ENCODE measurements at places on chromosomes 12 and 14.

DNA sequence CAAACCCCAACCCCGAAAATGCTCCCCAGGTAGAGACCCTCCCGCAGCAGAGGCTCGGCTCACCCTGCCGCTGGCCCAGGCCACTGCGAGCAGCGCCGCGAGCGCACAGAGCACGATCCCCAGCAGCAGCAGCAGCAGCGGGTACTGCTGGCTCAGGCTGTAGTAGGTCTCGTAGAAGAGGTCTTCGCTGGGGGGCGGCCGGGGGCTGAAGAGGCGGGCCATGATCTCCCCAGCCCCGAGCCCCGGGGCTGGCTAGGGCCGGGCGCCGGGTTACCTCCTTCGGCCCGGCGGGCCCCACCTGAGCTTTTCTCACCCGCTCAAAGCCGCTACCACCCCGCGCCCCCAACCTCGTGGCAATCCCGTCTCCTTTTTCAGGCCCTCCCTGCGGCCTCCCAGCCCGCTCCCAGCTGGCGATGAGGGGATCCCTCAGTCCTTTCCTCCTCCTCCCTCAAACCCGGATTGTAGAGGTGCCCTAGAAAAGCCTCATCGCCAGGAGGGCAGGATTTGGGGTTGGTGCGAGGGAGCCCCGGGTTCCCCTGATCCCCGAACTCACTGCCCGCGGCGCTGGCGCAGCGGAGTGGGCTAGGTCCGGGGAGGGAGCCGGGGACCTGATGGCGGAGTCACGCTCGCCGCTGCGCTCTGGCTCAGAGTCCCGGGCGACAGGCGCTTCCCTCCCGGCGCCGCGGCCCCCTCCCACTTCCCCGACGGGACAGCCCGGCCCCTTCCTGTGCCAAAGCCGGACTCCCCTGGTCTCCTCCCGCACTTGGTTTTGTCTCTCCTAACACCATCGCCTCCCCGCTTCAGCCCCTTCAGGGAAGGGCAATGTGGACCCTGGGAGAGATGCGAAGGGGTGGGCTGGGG lies at the start of gene ADCY4:
Gene ADCY4 (minus strand): TSS at position 641 of the 861 bp plus-strand sequence. CDS start 419 bp downstream, at position 222.
- DNase-seq, result no peak

- DNase-seq, result no peak
Observed at GRCh38 chr12:95460896-95461295, 13.1 kb upstream of the METAP2 start.

GRCh38 chr12:93938931-93939330 lies 209.4 kb upstream of the PLXNC1 start:
- DNase-seq, result no peak

DNA sequence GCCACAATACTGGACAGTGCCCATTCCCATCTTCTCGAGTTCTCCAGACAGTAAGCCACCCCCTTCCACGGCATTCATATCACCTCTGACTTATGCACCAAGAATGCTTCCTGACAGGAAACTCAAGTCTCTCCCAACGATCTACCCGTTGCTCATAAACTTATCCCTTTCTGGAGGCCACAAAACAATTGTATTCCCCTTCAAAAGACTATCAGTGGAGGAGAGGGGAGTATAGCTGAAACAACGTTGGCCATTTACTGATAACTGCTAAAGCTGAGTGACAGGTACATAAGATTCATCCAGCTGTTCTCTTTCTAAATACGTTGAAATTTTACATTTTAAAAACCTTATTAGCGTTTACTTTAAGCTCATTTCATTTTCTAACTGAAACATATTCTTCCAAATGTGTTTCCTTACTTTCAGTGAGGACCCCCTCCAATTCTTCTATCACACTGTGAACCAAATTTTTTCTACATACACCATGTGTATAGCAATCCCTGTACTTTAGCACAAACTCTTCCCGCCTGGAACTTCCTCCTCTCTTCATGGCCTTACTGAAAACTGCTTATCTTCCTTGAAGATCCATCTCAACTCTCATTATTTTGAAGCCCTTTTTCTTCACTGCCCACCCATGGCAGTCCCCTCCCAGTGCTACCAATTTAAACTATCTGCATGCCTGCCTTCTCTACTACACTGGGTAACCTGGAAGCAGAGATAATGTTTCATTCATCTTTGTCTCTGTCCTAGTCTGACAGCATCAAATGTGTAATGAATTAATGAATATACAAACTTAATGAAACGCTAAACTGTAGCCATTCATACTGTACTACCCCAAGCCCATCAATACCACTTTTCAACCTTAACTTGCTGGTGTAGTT lies 28.8 kb downstream of the ATXN2 start:
- no peak for DNase-seq

DNA sequence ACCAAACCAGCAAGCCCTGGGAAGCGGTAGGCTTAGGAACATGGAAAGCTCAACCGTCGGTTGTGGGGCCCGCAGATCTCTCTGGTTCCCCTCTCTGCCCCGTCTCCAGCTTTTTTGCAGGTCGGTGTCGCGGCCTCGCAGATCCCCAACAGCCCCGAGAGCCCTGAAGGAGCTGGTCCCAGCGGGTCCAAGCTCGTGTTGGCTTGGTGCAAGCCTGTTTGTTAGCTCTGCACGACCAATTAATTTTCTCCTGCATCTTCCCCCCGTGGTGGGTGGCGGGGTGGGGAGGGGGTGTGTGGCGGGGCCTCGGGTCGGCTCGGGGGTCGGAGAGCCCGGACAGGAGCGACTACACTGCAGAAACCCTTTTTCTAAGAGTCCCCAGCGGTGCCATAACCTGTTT lies 449 bp upstream of the SLC24A4 start:
- no peak for DNase-seq

GRCh38 chr14:71119832-71120231 lies 212.6 kb downstream of the PCNX1 start:
- no peak for DNase-seq

DNA sequence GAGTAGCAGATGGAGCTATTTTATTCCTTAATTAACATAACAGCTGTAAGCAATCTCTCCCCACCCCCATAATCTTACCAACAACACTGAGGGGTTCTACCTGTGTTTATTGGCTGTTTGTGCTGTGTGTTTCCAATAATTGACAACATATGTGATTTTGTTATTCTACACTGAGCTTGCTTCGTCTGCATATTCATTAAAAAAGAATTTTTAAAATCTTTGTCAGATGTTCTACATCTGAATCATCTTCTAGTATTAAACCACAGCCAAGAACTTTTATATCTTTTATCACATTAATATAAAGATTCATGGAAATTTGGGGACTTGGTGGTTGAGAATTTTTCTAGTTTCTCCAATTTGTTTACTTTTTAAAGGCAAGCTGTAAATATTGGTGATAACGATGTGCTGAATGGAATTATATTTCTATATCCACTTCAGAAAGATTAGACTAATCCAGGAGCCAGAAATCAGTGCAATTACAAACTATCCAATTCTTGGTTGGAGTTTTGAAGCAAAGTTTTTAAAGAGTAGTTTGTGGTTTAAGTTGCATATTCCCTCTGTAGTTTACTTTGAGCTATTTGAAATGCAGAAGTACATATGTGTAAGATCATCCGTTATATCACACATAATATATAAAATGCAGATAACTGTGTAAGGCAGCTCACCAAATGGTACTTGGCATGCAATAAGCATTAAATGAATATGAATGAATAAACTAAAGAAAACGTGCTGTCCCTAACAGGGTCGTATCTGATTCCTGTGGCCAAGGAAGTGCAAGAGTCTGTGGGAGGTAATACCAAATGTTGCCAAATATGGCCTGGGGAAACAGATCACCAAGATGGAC lies 206.9 kb downstream of the PELI2 start:
- DNase-seq, result no peak

DNA sequence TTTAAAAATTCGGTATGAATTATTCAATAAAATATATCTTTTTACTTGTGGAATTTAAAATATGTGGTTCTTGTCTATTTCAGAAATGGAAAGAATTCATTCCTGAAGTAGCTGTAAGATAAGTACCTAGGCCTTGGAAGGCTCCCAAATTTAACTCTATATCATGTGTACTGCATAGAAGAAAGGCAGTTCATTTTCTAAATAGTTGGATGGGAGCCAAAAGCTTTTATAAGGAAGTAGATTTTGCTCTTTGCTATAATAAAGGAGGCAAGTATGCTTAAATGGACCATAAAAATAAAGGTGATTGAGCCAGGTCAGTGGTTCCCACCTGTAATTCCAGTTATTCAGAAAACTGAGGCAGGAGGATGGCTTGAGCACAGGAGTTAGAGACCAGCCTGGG lies 187.5 kb downstream of the ATXN7L3B start:
- no peak for DNase-seq

- DNase-seq, result no peak
Observed at GRCh38 chr14:89678768-89679167, 261.7 kb upstream of the FOXN3 start.

- DNase-seq, result peak; percentile 94
Observed at GRCh38 chr12:123436017-123436964, at the start of gene RILPL2. Gene RILPL2, minus strand, starts transcription at chr12:123436684. Its CDS starts 264 bp downstream, at chr12:123436420.

DNA sequence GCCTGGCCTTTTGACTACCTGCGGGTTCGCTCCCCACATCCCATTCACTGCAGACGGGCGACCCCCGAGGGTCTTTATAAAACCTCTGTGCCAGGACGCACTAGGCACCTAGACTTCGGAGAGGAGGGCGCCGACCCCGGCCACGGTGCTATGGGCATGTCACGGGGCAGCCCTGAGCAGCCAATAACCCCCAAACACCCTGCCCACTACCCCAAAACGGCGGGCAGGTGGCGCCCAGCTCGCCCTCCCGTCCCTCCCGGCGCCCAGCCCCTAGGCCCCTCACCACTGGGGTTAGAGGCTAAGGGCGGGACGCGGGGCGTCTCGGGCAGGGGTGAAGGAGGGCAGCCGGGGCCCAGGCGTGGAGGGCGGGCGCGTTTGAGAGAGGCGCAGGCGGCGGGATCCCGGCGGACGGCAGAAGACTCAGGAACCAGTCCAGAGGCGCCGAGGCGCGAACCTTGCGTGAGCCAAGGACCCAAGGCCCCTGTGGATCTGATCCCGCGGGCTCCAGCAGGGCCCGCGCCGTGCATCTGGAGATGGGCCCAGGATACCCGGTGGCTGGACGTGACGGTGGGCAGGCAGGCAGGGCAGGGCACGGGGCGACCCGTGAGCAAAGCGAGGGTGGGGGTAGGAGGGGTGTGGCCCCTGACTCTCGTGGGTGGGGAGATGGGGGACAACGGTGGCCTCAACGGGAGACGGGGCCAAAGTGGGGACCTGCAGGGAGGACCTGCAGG lies 11.1 kb downstream of the KRT85 start:
- DNase-seq, result no peak

GRCh38 chr14:47226877-47227520 lies 448.4 kb downstream of the MDGA2 start:
- no peak for DNase-seq

DNA sequence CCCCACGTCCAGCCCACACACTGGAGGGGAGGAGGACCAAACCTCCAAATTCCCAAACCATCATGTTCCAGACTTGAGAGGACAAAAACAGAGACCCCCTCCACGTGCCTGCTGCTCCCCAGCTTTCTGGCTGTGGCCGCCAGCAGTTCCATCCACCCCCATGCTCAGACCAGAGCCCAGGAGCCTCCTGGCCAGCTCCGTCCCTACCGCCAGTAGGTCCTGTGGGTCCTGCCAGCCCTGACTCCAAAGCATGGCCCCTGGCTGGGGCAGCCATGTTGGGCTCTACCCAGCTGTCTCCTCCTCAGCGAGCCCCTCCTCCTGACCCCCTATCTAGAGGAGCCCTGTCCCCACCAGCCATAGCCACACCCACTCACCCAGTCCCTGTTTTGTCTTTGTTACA lies 227.3 kb upstream of the RTL1 start:
- no peak for DNase-seq

DNA sequence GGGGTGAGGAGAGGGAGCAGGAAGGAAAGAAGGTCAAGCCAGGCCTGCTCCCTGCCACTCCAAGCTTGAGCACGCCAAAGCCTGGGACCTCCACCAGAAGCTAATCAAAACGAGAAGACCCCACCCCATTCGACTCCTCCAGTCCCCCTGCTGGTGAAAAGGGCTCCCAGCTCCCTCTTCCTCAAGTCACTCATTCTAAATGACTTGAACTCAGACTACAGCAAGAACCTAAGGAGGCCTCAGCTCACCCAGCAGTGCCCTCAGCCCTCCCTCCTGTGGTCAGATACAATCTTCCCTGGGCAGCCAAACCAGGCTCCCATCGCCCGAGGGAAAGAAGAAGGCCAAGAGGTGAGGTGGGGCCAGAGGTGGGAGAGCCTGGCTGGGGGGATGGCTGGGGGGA lies 17.4 kb downstream of the HDAC7 start:
- DNase-seq, result no peak

- no peak for DNase-seq
Observed at GRCh38 chr14:97944380-97944779, 1147.2 kb downstream of the VRK1 start.

GRCh38 chr12:94532490-94533422 lies 73.1 kb upstream of the CEP83 start:
- peak; percentile 44 for DNase-seq

DNA sequence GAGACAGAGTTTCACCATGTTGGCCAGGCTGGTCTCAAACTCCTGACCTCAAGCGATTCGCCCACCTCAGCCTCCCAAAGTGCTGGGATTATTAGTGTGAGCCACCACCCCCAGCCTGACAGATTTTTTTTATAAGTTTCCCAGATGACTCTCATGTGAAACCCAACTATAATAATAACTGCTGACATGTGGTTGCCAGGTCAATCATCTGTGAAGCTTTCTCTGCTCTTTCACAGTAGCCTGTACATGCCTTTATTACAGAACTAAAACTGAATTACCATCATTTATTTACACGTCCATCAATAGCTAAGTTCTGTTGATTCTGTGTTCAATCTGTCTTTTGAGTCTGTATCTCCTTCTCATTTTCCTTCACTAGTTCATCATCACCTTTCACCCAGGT lies 218.5 kb downstream of the RPS29 start:
- DNase-seq, result no peak

DNA sequence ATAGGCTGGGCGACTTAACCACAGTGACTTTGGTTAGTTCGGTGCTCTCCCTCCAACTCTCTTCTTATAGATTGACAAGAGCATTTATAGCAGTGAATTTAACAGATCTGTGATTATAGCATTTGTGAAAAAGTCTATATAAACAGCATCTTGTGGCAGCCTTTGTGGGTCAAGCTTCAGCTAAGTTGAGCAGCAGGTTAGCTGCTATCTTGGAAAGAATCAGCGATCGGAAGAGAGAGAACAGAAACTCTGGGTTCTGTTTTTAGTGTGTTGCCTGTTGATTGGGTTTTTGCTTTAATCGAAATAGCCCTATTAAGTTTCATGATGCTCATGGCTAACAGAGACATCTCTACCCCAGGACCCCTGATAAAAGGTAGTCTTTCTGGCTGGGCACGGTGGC lies 20.2 kb downstream of the EVL start:
- DNase-seq, result no peak

- DNase-seq, result no peak
Observed at GRCh38 chr12:32446316-32447119, 47.2 kb downstream of the FGD4 start.

- peak; percentile 47 for DNase-seq
Observed at GRCh38 chr14:91352053-91352452, 65.6 kb downstream of the CCDC88C start.
